ENCODE measurements at places on chromosomes 12 and 14.

DNA sequence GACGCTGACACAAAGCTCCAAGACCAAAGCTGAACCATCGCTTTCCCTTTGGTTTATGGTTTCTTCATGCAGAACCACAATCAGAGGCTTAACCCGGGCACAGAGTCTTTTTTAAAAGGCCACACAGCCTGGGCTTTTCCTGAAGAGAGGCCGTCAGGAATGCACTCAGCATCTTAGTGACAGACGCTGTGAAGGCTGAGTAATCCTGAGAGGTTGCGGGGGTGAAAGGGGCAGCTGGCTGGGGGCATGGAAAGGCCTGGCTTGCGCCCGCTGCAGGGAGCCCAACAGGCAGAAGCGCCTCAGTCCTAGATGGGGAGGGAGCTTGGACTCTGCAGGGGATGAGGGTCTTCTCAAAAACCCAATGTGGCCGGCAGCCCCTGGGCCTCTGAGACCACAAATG lies 13.6 kb downstream of the CTDSP2 start:
- no peak overlapping the region for H3K4me3 ChIP-seq
- H3K36me3 ChIP-seq: peaks cover 7% of the 10 kb centered on the region
- peaks cover 63% of the 10 kb centered on the region for H3K4me1 ChIP-seq
- DNase-seq: no peak

DNA sequence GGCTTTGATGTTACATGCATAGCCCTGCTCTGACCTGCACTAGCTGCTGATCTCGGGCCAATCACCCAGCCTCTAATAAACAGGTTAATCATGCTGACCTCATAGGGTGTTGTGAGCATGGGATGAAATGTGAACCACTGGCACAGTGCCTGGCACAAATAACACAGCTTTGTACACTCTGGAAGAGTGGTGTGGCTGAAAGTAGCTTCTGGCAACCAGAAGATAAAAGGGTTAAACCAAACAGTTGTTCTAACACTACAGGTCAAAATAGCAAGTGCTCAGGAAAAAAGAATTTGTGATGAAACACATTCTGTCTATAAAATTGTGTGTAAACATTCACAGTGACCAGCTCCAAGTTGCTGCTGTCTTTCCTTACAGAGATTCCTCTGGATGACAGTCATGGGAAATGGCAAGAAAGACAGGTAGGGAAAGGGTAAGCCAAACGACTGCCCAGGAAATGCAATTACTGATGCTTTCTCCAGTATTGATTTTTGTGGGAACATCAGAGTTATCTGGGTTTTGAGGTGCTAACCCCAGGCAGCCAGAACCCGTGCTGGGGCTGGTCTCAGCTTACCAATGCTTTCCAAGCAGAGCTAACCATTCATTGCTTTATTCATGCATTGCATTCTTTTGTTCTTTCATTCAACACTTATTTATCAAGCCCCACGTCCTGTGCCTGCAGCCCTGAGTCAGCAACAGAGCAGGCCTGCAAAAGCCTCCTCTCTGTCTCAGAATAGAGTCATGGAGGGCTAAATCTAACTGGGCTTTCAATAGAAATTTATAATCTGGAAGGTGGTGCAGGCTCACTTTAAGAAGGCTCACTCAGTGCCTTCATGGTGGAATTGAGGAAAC lies 38.1 kb upstream of the CAPRIN2 start:
- peaks cover 28% of the 10 kb centered on the region for H3K27me3 ChIP-seq
- no peak overlapping the region for H3K27ac ChIP-seq
- H3K4me3 ChIP-seq: no peak overlapping the region
- no peaks in the 10 kb centered on the region for H3K36me3 ChIP-seq
- DNase-seq: no peak

- H3K27me3 ChIP-seq: no peaks in the 10 kb centered on the region
- no peak for DNase-seq
- no peak overlapping the region for H3K27ac ChIP-seq
- H3K36me3 ChIP-seq: no peaks in the 10 kb centered on the region
- no peaks in the 10 kb centered on the region for H3K4me1 ChIP-seq
Measured at GRCh38 chr14:56300495-56300894, 182.3 kb downstream of the PELI2 start.

DNA sequence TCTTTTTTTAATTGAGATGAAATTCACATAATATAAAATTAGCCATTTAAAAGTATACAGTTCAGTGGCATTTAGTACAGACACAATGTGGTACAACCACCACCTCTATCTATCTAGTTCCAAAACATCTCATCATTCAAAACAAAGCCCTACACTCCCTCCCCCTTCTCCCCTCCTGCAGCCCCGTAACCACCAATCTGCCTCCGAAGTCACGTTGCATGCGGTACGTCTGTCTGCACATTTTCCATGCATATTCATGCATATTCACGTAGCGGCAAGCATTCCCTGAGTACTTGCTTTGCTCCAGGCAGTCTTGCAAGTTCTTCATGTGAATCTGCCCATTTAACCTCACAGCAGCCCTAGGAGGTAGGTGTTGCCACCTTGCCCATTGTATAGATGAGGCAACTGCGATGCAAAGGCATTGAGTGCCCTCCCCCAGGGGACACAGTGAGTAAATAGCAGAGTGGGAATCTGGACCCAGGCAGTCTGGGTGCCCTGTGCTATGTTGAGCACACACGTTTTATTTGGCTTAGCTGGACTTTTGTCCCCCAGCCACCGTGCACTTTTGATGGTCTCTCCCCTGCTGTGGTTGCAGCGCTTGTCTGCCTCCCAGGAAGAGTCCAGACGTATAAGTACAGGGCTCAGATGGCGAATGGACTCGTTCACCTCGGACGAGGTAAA lies 43.4 kb downstream of the RIN3 start:
- H3K4me3 ChIP-seq: no peak overlapping the region
- no peaks in the 10 kb centered on the region for H3K27me3 ChIP-seq
- peak overlapping the region; percentile 28 for H3K27ac ChIP-seq
- peaks cover 32% of the 10 kb centered on the region for H3K36me3 ChIP-seq
- no peak for DNase-seq

GRCh38 chr12:130960058-130960457 lies 6.4 kb downstream of the ADGRD1 start:
- H3K27me3 ChIP-seq: peaks cover 6% of the 10 kb centered on the region
- no peak overlapping the region for H3K4me3 ChIP-seq
- no peaks in the 10 kb centered on the region for H3K36me3 ChIP-seq
- no peak overlapping the region for H3K27ac ChIP-seq
- no peak for DNase-seq

GRCh38 chr14:54535126-54535525 lies 25.4 kb downstream of the CGRRF1 start:
- no peaks in the 10 kb centered on the region for H3K4me1 ChIP-seq
- no peak overlapping the region for H3K27ac ChIP-seq
- no peak for DNase-seq
- H3K27me3 ChIP-seq: no peaks in the 10 kb centered on the region
- H3K36me3 ChIP-seq: peaks cover 4% of the 10 kb centered on the region

- H3K27ac ChIP-seq: peak overlapping the region; percentile 92
- no peaks in the 10 kb centered on the region for H3K27me3 ChIP-seq
- H3K4me3 ChIP-seq: peak overlapping the region; percentile 64
Measured at GRCh38 chr12:47207340-47207717, 127.6 kb upstream of the AMIGO2 start.

- H3K27me3 ChIP-seq: peaks cover 8% of the 10 kb centered on the region
- H3K36me3 ChIP-seq: no peaks in the 10 kb centered on the region
- DNase-seq: no peak
- no peak overlapping the region for H3K27ac ChIP-seq
Measured at GRCh38 chr12:96623656-96624217, 134.4 kb downstream of the CFAP54 start.

DNA sequence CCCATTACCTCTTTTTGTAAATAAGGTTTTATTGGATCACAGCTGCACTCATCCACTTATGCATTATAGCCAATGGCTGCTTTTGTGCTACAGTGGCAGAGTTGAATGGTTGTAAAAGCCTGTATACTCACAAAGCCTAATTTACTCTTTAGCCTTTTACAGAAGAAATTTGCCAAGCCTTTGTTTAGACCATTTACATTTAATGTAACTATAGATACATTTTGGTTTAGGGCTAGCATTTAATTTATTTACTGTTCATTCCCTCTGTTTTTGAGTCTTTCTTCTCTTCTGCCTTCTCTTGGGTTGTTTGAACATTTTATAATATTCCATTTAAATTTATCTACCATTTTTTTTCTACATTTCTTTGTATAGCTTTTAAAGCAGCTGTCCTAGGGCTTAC lies 217.1 kb upstream of the AMIGO2 start:
- DNase-seq: no peak
- no peaks in the 10 kb centered on the region for H3K27me3 ChIP-seq
- peaks cover 24% of the 10 kb centered on the region for H3K4me1 ChIP-seq
- H3K36me3 ChIP-seq: peaks cover 15% of the 10 kb centered on the region

GRCh38 chr12:43277651-43278540 lies 274.1 kb downstream of the ADAMTS20 start:
- no peak overlapping the region for H3K27ac ChIP-seq
- H3K36me3 ChIP-seq: no peaks in the 10 kb centered on the region
- H3K4me3 ChIP-seq: no peak overlapping the region
- DNase-seq: no peak
- H3K4me1 ChIP-seq: no peaks in the 10 kb centered on the region

DNA sequence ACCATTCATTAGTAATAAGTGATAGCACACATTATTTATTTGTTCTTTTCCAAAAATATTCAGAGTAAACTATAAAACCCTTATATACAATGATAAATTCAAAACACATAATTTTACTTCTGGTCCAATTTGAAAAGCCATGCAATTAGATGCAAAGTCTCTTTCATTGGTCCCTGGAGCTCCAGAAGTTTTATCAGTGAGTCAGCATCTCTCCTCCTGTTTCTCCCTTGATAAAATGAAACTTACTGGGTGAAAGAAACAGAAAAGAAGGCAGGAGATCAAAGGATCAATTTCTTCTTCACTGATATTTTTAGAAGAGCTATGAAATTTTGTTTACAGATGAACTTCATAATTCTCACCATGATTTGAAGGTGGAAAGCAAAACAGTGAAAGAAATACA lies 47.5 kb downstream of the IFNG start:
- no peak overlapping the region for H3K27ac ChIP-seq
- no peak overlapping the region for H3K4me3 ChIP-seq
- peaks cover 15% of the 10 kb centered on the region for H3K36me3 ChIP-seq
- H3K27me3 ChIP-seq: no peaks in the 10 kb centered on the region
- DNase-seq: no peak
- H3K4me1 ChIP-seq: peaks cover 33% of the 10 kb centered on the region

GRCh38 chr12:32532951-32533350 lies 133.6 kb downstream of the FGD4 start:
- H3K27me3 ChIP-seq: peaks cover 22% of the 10 kb centered on the region
- no peaks in the 10 kb centered on the region for H3K36me3 ChIP-seq
- DNase-seq: no peak
- no peak overlapping the region for H3K27ac ChIP-seq
- H3K4me1 ChIP-seq: peaks cover 3% of the 10 kb centered on the region

GRCh38 chr12:72250346-72250745 lies 21.8 kb upstream of the TRHDE start:
- H3K4me1 ChIP-seq: no peaks in the 10 kb centered on the region
- no peaks in the 10 kb centered on the region for H3K27me3 ChIP-seq
- DNase-seq: no peak
- H3K36me3 ChIP-seq: no peaks in the 10 kb centered on the region
- H3K27ac ChIP-seq: no peak overlapping the region
- no peak overlapping the region for H3K4me3 ChIP-seq

DNA sequence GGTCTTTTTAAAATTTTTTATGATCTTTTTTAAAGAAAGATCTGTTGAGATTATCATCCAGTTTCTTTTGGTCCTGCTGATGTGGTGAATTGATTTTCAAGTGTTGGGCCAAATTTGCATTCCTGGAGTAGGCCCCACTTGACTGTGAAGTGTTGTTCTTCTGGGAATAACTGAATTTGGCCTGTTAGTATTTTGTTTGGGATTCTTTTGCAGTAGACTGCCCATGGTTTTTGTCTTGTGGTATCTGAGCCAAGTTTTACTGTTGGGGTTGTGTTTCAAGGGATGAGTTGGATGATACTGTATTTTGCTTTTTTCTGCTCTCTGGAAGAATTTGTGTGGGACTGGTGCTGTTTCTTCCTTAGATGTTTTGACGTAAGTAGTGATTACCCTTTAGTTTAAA lies 4.0 kb upstream of the SYCP3 start:
- no peaks in the 10 kb centered on the region for H3K27me3 ChIP-seq
- DNase-seq: no peak
- no peak overlapping the region for H3K4me3 ChIP-seq
- peaks cover 37% of the 10 kb centered on the region for H3K36me3 ChIP-seq
- peaks cover 20% of the 10 kb centered on the region for H3K4me1 ChIP-seq

DNA sequence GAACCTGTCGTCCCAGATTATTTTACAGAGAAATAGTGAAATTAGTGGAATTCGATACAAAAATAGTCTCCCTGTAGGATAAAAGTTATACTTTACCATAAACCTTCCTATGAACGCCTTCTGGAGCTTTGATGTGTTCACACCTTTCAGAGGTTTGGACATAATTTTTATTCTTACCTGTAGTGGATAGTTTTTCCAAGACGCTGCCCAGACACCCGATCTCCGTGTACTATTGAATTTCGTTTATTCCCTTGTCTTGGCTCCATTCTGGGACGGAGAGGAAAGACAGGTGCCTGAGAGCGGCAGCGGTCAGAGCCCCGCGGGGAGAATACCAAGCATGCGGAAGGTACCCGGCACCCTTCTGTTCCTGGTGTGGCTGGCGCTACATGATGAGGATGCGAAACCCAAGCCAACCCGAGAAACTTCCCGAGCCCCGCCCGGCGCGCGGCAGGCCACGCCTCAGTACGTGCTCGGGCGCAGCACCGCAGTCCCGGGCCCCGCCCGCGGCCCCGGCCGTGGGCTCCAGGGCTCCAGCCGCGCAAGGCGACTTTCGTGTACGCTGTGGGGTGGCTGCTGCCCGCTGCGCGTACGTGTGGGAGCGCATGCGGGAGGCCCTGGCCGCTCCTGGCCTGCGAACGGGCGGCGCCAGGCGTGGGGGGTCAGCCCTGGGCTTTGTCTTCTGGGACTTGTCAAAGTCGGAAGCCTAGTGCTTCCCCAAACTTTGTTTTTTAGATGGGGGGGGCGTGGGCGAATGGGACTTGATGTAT lies 11.3 kb upstream of the SNAPC1 start:
- peak overlapping the region; percentile 97 for H3K4me3 ChIP-seq
- peaks cover 38% of the 10 kb centered on the region for H3K4me1 ChIP-seq
- peaks cover 34% of the 10 kb centered on the region for H3K36me3 ChIP-seq
- DNase-seq: peak; percentile 91

- H3K36me3 ChIP-seq: peaks cover 16% of the 10 kb centered on the region
- H3K4me3 ChIP-seq: no peak overlapping the region
- H3K27ac ChIP-seq: no peak overlapping the region
- DNase-seq: no peak
Measured at GRCh38 chr12:32705783-32706182, 26.7 kb downstream of the DNM1L start.
